Smooth muscle cell of the umbilical artery (primary cell): ENCODE measurements at places on chromosomes 4 and X. TPM values are rescaled to one million over a fixed set of nuclear protein-coding genes. Genes with fewer than 3 reads are reported as not detected.

MAMLD1 gene
- 1.2 and 2.0 TPM in 2 replicates for total RNA-seq

ARHGEF38 gene
- total RNA-seq: not detected in 2 replicates

DNASE1L1 gene
- 116 and 119 TPM in 2 replicates for total RNA-seq

FGFRL1 gene
- total RNA-seq: 25.5 and 41.7 TPM in 2 replicates

ALAS2 gene
- total RNA-seq: not detected in 2 replicates

MRFAP1 gene
- total RNA-seq: 67.1 and 100 TPM in 2 replicates

SULT1E1 gene
- 7.5 and 9.2 TPM in 2 replicates for total RNA-seq

SUPT20HL1 gene
- total RNA-seq: under 0.01 and 0.14 TPM in 2 replicates

SPRY1 gene
- 2.6 and 5.9 TPM in 2 replicates for total RNA-seq

CBLL2 gene
- total RNA-seq: 0.05 TPM in 1 of 2 replicates, not detected in the other

BCORL1 gene
- 1.5 and 3.3 TPM in 2 replicates for total RNA-seq

ABCG2 gene
- total RNA-seq: 0.89 and 1.8 TPM in 2 replicates

LRCH2 gene
- total RNA-seq: 13.4 and 19.7 TPM in 2 replicates

TAF1 gene
- 48.1 and 50.4 TPM in 2 replicates for total RNA-seq

SATL1 gene
- not detected in 2 replicates for total RNA-seq

SHOX gene
- total RNA-seq: not detected in 2 replicates

UBQLN2 gene
- total RNA-seq: 12.8 and 20.1 TPM in 2 replicates

P2RY4 gene
- 0.14 TPM in 1 of 2 replicates, not detected in the other for total RNA-seq

CFAP47 gene
- under 0.01 TPM in 1 of 2 replicates, not detected in the other for total RNA-seq

PLK4 gene
- 1.5 and 11.0 TPM in 2 replicates for total RNA-seq
